ENCODE measurements at places on chromosomes 5 and 9.

- no peak for DNase-seq
Observed at GRCh38 chr9:127380479-127380878, 16.5 kb upstream of the SLC2A8 start.

- no peak for DNase-seq
Observed at GRCh38 chr9:73081979-73082657, 69.5 kb upstream of the ANXA1 start.

- no peak for DNase-seq
Observed at GRCh38 chr5:155794795-155795194, 532.2 kb upstream of the SGCD start.

- no peak for DNase-seq
Observed at GRCh38 chr9:138099803-138100598, 222.4 kb downstream of the CACNA1B start.

DNA sequence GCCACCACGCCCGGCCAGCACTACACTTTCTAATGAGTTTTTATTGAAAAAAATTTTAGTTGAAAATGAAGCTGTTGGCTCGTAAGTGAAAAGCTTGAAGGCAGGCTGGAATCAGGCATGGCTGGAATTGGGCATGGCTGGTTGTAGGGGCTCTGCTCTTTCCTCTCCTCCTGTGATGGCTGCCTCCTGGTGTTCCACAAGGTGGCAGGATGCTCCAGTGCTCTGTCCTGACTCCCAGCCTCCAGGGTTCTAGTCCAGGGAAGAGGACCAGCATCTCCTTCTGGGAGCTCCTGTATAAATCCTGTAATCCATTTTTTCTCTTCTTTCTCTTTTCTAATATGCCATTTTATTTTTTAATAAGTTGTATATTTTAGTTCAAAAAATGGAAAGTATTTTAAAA is 57.2 kb upstream of the DHFR start:
- no peak for DNase-seq

DNA sequence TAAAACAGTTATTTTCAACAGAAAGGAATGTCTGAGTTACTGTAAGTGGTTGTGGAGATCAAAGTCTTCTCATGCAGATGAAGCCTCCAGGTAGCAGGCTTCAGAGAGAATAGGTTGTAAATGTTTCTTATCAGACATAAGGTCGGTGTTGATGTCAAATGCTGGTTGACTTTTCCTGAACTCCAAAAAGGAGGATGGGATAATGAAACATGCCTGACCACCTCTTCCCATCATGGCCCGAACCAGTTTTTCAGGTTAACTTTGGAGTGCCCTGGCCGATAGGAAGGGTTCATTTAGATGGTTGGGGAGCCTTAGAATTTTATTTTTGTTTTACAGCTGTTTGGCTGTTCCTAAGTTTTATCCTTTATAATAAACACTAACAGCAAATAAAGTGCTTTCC is 478.4 kb downstream of the ACTL7B start:
- no peak for DNase-seq

GRCh38 chr9:124940894-124941678 is at the start of gene GOLGA1:
TSS of gene GOLGA1 (minus strand) at chr9:124941083. CDS start at chr9:124938711, 2,372 bp downstream.
- DNase-seq, result peak; percentile 93

DNA sequence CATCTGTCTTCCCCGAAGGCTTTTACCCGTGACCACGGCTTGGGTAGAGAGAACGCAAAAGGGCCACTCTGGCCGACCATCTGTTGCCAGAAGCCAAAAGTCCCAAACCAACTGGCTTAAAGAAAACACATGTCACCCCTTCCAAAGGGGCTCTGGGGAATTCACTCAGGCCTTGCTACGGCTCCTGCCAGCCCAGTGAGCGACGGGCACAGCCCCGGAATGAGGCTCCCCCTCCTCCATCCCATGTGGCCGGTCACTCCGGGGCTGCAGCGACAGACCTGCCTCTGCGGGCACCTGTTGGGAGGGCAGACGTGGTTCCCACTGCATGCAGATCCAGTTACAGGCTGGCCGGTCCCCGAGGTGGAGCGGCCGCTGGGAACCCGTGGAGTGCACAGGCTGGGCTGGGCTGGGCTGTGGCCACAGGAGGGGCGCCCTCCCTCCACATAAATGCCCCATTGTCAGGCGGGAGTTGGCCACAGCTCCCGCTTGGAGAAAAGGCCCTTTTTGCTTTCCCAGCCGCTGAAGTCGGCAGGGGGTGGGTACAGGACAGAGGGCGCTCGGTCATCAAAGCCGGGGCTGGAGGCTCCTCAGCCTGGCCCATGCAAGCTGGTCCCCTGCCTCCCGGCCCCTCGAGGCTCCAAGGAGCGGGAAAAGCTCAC is 19.9 kb downstream of the NOTCH1 start:
- no peak for DNase-seq

DNA sequence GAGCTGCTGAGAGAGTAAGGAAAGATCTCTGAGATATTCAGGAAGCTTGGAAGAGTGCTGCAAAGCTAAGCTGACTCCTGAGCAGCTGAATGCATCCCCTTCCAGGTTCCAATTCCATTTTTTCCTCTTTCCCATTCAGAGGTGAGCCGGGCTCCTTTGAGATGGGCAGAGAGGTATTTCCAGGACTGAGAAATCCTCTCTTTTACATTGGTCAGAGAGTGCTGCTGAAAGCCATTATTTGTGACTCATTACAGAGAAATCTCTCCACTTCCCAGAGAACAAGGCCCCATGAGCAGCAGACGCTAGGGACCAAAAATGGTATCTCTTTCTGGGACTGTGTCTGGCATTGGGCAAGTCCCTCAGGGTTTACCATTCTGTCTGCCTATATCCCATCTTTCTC is 3.7 kb downstream of the MCTP1 start:
- DNase-seq, result no peak

GRCh38 chr5:99061299-99061698 is 132.5 kb upstream of the CHD1 start:
- no peak for DNase-seq
